Activated naive CD8-positive, alpha-beta T cell treated with anti-CD3 and anti-CD28 coated beads for 36 hours (primary cell): ENCODE measurements at places on chromosomes 3 and 15.

DNA sequence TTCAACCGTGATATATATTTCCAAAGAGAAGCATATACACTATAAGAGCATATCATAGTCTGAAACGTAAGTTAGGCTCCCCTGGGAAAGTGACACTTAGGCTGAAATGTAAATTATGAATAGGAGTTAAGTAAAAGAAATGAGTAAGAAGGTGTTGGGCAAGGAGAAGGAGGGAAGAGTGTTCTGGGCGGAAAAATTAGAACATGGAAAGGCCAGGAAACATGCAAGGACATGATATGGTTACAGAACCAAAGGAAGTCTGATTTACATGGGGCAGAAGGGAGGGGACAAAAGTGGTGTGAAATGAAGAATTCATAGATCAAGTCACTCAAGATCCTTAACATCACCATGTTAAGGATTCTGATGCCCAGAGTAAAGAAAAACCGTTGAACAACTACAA is 75.2 kb downstream of the SCAPER start:
- H3K27me3 ChIP-seq, result no peaks in the 10 kb centered on the region
- peaks cover 10% of the 10 kb centered on the region for H3K4me1 ChIP-seq
- H3K27ac ChIP-seq, result no peak overlapping the region
- H3K4me3 ChIP-seq, result no peak overlapping the region

DNA sequence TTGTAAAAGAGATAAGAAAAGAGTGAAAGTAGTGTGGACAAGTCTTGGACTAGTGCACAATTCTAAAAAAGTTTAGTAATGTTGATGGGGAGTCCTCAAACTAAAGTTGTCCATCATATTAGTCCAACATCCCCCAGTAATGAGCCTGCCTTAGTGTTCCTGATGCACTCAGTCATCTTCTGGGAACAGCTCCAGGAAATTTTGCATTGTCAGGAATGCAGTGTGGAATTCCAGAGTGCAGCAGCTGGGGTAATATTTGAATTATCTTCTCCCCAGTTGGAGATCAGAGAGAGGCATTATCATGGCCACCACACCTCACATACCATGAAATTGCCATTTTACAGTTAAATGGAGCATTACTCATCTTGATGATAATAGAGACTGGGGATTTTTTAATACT is 528.8 kb upstream of the NAALADL2 start:
- no peak overlapping the region for H3K27ac ChIP-seq
- H3K4me1 ChIP-seq, result no peaks in the 10 kb centered on the region
- H3K27me3 ChIP-seq, result no peaks in the 10 kb centered on the region
- no peaks in the 10 kb centered on the region for H3K36me3 ChIP-seq
- H3K4me3 ChIP-seq, result no peak overlapping the region

DNA sequence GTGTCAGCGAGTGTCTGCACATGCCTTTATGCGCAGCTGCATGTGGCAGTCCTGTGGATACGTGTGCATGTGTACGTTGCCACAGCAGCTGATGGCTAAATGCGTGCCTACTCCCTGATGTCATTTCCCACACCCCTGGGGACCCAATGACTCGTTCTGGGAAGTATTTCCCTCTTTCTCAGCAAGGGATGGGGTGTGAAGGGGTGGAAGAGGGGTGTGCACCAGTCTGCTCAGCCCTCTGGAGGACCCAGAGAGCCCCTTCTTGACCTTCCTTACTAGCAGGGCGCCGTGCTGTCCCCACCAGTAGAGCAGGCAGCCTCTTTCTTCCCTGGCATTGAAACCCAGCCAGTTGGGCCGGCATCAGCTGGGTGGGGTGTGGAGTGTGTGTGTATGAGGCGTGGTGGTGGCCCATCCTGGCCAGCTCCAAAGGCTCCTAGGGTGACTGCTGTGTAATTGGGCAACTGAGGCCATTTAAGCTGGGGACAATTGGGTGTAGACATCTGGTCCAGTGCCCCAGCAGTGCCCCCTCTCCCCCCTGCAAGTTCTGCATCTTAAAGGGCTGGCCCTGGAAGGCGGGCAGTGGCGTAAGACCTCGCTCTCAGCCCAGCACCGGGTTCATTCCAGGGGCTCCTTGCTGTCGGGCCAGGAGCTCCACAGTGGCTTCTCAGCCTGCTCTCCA is 19.2 kb downstream of the SNX33 start:
- no peaks in the 10 kb centered on the region for H3K36me3 ChIP-seq
- no peaks in the 10 kb centered on the region for H3K27me3 ChIP-seq
- no peaks in the 10 kb centered on the region for H3K4me1 ChIP-seq
- no peak for DNase-seq

- peak overlapping the region; percentile 38 for H3K4me3 ChIP-seq
- H3K27me3 ChIP-seq, result no peaks in the 10 kb centered on the region
- H3K27ac ChIP-seq, result peak overlapping the region; percentile 91
- peak; percentile 48 for DNase-seq
Observed at GRCh38 chr3:56753206-56753820, 48.4 kb downstream of the ARHGEF3 start.

- H3K36me3 ChIP-seq, result no peaks in the 10 kb centered on the region
- no peak overlapping the region for H3K4me3 ChIP-seq
- no peaks in the 10 kb centered on the region for H3K27me3 ChIP-seq
Observed at GRCh38 chr3:164524201-164524600, 554.1 kb downstream of the SI start.

DNA sequence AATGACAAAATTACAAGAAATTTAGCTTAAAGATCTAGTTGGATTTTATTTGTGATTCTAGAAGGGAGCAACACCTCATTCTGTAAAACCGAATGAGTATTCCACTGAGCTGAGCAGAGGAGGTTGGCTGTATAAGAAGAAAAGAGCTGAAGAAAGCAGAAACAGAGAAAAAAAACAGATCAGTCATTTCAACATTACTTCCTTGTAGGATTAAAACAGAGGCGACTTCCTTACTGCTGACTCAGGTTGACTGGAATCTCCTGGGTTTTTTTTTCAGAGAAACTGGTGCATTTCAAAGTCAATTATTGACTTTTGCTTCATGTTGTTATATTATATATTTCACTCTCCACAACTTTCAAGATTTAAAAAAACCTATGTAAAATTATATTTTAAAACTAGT is 368.1 kb upstream of the UBE2E2 start:
- DNase-seq, result no peak
- H3K27me3 ChIP-seq, result no peaks in the 10 kb centered on the region
- no peaks in the 10 kb centered on the region for H3K36me3 ChIP-seq

DNA sequence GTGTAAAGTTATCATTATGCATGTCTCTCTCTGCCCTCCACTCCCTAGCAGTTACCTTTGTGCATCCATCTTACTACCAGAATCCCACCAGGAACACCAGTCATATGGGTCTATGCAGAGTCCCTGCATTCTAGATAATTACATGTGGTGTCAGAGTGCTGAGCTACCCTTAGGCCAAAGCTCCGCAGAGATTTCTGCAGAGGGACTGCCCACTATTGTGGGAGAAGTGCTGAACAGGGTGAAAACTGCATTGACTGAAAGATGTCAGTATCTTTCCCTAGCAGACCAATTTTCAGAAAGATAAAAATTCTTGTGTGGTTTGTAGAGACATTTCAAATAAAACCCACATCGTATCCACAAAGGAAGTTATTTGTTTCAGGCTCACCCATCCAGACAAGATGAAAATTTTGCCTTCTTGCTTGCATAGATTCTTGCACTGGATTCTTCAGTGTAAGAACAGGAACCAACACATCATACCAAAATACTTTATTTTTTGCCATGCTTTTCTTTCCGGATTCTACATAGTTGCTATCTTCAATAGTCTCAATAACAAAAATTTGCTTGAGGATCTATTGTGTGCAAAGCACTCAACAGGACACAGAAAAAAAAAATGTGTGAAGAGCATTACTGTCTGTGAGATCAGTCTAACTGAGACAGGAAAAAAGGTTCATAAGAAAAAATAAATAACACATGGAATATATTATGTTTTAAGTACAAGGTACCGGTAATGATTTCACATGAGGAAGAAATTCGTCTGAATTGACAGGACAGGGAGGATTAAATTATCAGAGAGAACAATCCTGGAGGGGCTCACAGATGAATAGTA is 32.0 kb upstream of the CCDC80 start:
- peaks cover 26% of the 10 kb centered on the region for H3K27me3 ChIP-seq
- H3K4me3 ChIP-seq, result no peak overlapping the region
- no peak for DNase-seq

DNA sequence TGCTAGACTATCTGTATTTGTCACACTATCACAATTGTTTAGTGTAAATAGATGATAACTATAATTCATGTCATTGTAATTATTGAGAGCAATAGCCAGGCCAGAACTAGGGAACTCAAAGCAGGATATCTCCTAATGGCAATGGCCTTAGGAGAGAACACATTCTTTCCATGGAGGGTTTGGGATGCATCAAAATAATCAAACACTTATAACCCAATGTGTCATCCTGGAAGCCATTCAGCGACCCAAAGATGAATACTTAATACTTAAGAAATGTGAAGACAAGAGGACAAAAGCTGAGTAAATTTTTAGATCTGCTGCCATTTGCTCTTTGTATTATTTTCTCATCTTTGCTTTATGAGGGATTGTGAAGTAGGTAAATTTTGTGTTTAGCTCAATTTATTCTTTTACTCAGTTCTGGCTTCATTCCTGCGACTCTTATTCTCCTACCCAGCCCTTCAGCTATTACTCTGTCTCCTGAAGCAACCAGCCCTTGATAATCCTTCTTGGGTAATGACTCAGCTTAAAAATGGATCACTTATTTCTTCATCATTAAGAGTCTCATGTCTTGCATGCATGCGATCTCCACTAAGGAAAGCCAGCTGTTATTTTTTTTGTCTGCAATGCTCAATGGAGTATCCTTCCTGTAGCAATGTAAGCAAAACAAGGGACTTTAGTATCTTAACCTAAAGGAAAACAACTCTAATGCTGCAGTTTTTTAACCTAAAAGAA is 2.0 kb downstream of the OR4F15 start:
- no peak for DNase-seq
- no peak overlapping the region for H3K4me3 ChIP-seq
- no peak overlapping the region for H3K27ac ChIP-seq
- no peaks in the 10 kb centered on the region for H3K36me3 ChIP-seq
- H3K4me1 ChIP-seq, result no peaks in the 10 kb centered on the region

GRCh38 chr3:188754267-188754666 is 417.5 kb upstream of the TPRG1 start:
- no peak overlapping the region for H3K27ac ChIP-seq
- no peak overlapping the region for H3K4me3 ChIP-seq
- H3K4me1 ChIP-seq, result peaks cover 21% of the 10 kb centered on the region
- peaks cover 3% of the 10 kb centered on the region for H3K36me3 ChIP-seq
- H3K27me3 ChIP-seq, result no peaks in the 10 kb centered on the region
